NCI-H2171 (cell line): ENCODE measurements at places on chromosomes 1 and 21.

- no peak for DNase-seq
These were observed 54.1 kb downstream of the LUZP1 start for GRCh38 chr1:23114424-23115079.

GRCh38 chr1:201767339-201767738, 61.6 kb upstream of the IPO9 start:
- DNase-seq: no peak

GRCh38 chr21:31403596-31404333, 59.7 kb upstream of the TIAM1 start:
- DNase-seq: no peak

GRCh38 chr1:91745640-91746373, 140.1 kb downstream of the TGFBR3 start:
- DNase-seq: no peak

GRCh38 chr1:15830258-15830657, 17.2 kb upstream of the SPEN start:
- no peak for DNase-seq

GRCh38 chr1:174289644-174290310, 130.5 kb downstream of the RABGAP1L start:
- DNase-seq: no peak

- peak; percentile 32 for DNase-seq
These were observed 56.7 kb downstream of the LACTBL1 start for GRCh38 chr1:22915816-22916470.

GRCh38 chr1:245984390-245985155, 522.5 kb downstream of the SMYD3 start:
- DNase-seq: no peak

DNA sequence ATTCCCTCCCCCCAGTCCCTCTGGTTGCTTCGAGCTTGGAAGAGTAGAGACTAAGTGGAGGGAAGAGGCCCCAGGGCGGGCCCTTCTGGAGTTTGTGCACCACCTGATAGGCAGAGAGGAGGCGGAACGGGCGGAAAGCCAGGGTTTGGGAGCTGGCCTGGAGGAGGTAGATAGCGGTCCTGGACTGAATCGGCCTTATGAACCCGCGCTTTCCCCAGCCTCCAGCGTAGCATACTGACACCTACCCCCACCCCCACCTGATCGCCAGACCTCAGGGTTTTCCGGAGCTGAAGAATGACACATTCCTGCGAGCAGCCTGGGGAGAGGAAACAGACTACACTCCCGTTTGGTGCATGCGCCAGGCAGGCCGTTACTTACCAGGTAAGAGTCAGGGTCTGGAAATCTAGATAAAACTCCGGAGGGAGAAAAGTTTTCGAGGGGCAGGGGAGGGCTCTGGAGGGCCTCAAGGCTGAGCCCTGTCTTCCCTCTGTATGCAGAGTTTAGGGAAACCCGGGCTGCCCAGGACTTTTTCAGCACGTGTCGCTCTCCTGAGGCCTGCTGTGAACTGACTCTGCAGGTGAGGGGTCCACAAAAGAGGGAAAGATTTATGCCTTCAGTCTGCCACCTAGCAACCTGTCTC, 705 bp downstream of the UROD start:
- peak; percentile 48 for DNase-seq

DNA sequence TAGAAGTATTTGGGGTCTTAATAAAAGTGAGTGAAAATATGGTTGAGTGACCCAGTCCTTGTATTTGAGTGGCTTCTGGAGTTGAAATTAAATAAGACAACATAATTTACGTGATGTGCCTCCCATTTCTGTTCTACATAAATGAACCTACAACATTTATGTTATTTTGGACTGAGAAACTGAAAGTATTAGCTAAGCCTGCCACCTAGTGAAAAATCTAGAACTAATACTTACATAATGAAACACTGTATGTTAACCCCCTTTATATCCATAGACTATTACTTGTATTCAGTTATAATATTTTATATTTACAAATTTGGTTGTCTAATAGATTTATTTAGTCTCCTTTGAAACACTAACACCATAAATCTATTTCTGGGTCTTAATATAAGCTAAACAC, 298.9 kb downstream of the KCNT2 start:
- no peak for DNase-seq

DNA sequence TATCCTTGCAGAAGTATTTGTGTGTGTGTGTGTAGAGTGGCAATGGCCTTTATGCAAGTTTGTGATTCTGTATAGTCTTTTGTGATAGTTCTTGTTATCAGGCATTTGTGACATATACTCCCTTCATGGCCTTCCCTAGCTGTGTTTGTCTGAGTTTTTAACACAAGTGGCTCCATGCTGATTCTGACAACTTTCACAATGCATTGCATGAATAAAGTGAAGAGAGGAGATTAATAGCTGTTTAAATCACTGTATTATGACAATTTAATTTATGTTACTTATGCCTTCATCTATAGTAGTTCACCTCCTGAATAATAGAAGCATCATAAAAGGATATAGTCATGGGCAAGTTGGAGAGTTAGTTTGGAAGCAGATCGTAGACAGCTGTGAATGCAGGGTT, 17.2 kb upstream of the MCOLN3 start:
- no peak for DNase-seq

GRCh38 chr1:201511941-201512539, 5.1 kb upstream of the CSRP1 start:
- no peak for DNase-seq

DNA sequence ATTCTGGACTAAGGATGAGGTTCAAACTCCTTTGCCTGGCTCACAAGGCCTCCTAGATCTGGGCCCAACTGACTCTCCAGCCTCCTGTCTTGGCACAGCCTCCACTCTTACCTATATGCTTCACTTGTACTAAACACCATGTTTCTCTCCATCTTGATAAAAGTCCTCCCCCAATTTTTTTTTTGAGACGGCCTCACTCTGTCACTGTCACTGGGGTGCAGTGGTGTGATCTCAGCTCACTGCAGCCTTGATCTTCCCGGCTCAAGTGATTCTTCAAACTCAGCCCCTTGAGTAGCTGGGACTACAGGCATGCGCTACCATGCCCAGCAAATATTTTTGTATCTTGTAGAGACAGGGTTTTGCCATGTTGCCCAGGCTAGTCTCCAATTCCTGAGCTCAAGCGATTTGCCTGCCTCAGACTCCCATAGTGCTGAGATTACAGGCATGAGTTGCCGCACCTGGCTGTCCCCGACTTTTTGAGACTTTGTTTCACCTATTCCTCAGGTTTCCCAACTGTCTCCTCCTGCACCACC, 39.7 kb downstream of the CD34 start:
- no peak for DNase-seq

- no peak for DNase-seq
These were observed 20.4 kb upstream of the POU2F1 start for GRCh38 chr1:167200272-167200671.

DNA sequence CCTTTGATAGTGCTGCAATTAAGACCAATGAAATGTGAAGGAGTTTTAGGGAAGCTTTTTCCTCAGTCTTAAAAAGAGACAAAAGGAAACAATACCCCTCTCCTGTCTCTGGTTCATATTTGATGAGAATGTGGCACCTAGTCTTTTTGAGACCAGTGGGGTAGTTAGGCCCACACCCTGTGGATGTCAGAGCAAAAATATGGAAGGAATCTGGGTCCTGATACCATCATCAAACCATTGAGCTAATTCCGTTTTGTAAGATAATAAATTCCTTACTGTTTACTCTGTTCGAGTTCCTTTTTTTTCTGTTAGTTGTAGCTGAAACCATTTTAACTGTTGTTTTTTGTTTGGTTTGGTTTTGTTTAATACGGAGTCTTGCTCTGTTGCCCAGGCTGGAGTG, 33.3 kb downstream of the PTPRC start:
- DNase-seq: no peak

GRCh38 chr1:225817611-225818061, 7.7 kb downstream of the EPHX1 start:
- DNase-seq: no peak

GRCh38 chr1:229641306-229641705, 15.3 kb downstream of the URB2 start:
- DNase-seq: no peak

DNA sequence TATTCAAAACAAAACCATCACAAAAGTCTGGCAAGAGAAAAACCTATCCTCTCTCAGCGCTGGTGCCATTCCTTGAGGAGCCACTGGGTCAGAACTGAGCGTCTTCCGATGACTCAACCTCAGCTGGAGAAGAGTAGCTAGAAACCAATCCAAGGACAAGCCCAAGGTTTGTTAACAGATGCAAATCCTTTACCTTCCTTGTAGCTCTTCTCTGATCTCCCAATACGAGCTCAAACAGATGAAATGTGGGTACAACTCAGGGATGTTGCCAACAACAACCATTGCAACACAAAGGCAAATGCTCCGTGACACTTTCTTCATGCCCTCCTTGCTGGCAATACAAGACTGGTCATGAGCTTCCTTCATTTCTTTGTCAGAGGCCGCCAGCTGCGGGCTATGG, 337.1 kb downstream of the SIPA1L2 start:
- no peak for DNase-seq

DNA sequence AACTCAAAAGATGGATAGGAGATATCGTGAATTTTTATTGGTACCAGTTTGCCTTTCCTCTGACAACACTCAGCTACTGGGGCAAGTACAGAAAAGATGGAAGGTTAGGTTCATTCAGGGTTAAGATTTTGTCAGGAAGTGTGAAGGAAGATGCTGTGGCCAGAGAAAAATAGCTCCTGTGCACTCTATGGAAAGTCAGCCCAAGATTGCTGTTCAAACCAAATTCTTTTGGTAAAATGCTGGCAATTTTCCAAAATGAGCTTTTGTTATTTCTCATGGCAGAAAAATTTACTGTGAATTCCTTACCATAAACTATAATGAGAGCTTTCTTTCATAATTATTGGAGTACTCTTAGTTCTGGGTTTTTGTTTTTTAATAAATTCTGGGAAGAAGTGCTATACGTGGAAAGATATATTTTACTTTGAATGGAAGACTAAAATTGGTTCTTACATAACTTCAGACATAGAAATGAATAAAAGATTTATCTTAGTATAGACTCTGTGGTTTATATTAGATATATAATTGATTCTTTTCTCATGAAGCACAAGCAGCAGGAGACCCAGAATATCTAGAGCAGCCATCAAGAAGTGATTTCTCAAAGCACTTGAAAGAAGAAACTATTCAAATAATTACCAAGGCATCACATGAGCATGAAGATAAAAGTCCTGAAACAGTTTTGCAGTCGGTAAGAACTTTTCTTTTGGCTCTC, 112.2 kb downstream of the USP25 start:
- no peak for DNase-seq

DNA sequence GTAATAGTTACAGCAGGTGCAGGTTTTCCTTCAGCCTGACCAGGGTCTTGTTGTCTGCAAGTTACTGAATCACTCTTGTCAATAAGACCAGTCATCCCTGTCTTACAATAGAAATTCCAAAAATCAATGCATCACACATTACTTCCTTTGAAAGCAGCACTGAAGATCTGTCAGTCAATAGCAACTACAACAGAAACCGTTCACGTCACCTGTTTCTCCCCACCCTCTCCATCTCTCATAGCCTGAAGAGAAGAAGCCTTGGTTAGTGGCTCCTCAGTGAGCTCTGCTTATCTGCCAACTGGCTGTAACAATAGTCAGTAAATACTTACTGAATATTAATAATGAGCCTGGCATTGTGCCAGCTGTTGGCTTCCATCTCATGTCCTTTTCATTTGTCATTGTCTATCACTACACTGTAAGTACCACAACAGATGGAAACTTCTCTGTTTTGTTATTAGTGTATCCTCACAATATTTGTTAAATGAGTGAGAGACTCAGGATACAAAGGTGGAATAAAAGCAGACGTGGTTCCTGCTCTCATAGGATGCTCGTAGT, 195.2 kb downstream of the S1PR1 start:
- DNase-seq: no peak

GRCh38 chr1:12430525-12430924, 187.5 kb downstream of the DHRS3 start:
- DNase-seq: no peak

DNA sequence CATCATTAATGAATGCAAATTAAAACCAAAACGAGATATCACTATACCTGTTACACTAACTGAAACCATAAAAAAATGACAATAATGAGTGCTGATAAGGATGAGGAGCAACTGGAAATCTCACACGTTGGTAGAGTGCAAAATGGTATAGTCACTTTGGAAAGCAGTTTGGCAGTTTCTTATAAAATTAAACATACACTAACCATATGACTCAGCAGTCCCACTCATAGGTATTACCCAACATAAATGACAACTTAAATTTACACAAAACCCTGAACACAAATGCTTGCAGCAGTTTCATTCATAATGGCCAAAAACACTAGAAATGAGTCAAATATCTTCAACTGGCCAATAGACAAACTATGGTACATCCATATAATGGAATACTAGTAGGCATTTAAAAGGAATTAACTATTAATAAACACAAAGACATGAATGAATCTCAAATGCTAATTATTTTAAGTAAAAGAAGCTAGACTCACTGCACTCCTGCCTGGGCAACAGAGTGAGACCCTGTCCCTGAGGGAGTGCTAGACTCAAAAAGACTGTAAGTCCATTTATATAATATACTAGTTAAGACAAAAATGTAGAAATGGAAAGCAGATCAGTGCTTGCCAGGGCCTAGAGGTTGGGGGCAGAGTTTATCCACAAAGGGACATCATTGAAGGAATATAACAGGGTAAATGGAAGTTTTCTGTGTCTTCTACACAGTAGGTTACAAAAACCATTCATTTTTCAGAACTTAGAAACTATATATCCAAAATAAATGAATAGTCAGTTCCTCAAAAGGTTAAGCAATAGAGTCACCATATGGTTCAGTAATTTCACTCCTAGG, 77.4 kb downstream of the EIF4G3 start:
- DNase-seq: no peak

- DNase-seq: no peak
These were observed 6.7 kb upstream of the TIE1 start for GRCh38 chr1:43293896-43294760.

DNA sequence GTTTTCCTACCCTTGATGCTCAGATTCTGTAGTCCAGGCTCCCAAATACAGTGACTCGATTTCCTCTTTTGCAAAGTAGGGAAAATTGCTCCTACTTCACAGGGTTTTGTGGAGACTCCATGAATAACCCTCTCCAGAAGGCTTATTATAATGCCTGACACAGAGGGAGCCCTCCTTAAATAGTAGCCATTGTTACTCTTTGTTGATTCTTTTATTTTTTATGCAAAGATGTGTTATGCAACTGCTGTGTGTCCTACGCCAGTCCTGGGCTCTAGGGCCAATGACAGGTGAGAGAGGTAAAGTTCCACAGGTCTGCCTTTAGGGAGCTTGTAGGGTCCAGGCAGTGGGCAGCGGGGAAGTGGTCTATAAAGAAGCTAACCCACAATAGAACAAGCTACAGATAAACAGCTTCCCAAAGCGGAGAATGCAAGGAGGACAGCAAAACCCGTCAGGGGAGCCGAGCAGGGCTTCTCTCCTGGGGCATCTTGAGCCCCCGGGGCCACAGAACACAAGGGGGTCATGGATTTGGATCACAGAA, 1.5 kb downstream of the AADACL3 start:
- no peak for DNase-seq

DNA sequence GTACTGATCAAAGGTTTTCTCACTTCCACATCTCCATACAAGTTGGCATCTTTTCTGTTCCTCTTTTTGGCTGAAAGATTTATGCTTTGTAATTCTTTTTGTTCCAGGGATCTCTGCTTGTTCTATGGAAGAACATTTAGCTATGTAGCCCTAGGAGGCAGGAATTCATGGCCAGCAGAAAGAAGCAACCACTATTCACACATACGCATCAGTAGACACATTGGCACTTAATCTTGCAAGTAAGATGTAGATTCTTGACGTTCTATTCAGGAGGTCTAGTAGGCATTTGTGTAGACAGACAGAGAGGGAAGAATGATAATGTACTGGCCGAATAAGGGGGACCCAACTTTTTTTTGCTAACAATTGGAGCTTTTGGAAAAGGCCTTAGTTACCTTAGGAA, 336.0 kb downstream of the NUF2 start:
- no peak for DNase-seq
